ENCODE measurements at places on chromosomes 5 and 9.

DNA sequence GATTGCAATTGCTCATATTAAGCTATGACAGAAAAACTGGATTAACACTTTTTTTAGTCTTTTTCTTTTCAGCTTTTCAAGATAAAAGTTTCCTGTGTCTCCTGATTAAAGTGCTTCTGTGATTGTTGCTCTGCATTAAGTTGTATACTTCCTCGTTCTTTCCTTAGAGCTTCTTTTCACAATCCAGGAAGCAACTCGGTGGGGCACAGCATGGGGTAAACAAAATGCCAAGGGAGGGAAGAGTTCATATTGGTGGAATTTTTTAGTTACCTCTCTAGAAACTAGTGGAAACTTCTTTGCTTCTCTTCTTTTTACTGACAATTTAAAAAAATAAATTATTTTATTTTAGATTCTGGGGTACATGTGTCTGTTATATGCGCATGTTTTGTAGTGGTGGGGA lies 37.8 kb upstream of the ARRDC3 start:
- DNase-seq: no peak

DNA sequence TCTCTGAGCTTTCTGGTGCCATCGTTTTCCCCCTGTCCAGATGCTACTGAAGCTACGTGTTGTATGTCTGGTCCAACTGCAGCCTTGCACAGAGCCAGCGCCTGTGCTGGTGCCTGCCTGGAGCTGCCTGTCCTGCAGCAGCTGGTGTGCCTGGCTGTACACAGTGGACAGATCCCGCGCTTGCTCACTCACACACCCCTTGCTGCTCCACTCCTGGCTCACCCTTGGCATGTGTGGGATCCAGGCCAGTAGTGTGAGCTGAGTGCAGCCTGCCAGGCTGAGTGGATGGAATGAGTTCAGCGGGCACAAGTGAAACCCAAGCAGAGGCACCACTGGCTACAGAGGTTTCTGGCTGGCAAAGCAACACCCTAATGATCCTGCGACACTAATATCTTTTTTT lies 40.4 kb downstream of the FER start:
- no peak for DNase-seq

DNA sequence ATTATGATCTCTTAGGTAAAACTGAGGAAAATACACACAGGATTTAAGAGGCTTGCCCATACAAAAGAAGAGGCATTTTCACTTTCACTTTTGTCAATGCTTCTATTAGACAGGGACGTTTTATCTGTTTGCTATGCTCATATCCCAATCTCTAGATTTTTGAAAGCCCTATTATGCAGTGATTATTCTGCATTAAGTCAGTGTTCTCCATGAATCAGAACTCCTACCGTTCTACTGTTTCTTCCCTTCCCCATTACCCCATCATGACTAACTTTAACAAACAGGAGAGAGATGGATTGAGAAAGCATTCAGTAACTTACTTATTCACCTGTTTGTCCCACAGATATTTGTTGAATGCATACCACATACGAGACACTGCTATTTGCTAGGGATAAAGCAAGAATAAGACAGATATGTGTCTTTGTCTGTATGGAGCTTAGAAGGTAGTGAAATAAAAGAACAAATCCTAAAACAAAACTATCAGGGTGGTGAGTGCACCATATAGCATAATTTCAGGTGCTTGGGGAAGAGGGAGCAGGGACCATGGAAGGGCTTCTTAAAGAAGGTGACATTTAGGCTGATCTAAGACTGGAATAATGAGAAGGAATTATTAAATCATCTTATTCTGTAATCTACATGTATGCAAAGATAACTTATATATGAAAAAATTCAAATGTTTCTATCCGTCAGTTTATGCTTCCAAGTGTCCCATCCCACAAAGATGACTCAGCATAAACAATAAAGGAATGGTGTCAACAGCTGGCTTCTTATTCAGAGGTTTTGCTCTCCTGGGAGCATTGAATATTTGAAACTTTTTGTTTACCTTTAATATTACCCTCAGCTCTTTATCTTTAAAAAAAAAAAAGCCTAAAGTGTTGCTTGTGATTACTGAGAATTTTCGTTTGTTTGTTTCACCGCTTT lies 328.1 kb downstream of the HINT1 start:
- no peak for DNase-seq

DNA sequence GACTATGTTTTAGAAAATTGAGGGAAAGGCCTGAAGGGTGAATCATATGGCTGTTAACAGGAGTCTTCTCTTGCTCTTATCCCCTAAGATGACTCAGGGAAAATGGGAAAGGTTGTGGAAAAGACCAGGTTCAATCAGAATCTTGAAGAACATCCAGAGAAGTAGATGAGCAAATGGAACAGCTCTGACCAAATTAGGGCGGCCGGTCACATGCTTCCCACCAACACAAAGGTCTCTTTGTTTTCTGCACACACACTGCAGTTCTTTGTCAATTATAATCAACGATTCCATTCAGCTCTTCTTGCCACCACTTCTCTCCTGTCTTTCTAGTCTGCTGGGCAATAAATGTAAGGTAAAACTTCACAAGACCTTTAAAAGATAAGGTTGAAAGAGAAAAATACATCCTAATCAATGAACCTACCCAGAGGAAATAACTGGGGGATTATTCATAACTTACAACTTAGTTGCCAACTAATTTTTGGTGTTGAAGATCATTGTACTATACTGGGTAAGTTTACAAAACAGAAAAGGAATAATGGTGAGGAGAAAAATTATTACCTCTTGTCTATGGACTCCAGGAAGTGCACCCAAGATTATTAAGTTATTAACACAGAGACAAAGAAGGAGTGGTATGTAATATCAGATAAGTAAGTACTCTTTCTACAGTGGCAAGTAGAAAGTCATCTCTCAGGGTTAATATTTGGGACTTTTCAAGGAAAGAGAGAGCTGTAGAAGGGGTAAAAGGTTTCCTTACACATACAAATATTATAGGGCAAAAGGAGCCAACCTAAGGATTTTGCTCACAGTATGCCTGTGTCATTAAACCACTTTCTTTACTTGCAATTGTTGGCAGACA lies 441.9 kb upstream of the PIK3R1 start:
- no peak for DNase-seq

GRCh38 chr9:3820643-3821042 lies 294.8 kb upstream of the RFX3 start:
- DNase-seq: no peak

DNA sequence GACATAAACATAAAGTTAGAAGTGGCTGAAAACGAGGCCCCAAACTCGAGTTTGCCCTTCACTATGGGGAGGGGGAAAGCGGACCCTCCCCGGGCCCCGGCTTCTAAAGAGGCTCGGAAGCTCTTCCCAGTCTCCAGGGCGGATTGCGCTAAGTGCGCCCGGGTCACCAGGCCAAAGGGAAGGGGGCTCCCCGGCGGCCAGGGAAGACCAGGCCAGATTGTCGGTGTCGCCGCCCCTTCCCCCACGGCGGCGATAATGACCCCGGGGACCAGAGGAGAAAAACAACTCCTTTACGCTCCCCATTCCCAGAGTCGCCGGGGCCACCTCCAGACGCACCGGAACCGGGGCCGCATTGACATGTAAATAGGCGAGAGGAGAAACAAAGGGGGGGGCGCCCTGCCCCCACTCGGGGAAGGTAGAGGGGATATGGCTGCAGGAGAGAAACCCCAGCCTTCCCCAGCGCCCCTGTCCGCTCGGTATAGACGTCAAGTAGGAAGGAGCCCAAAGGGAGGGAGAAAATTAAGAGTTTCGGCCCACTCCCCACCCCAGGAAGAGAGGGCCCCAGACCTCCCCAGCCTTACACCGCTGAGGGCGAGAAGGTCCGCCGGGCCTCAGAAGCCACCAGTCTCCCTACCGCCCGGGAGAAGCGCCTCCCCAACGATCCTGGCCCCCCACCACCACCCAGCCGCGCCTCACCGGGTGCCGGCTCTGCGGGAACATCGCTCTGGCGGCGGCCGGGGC lies 1.7 kb downstream of the TLE1 start:
- DNase-seq: no peak

GRCh38 chr5:28216939-28217360 lies 1178.6 kb upstream of the CDH9 start:
- DNase-seq: no peak

GRCh38 chr9:135083241-135083810 lies 4.1 kb upstream of the OLFM1 start:
- no peak for DNase-seq

GRCh38 chr9:34653151-34654072 lies 1.4 kb downstream of the IL11RA start:
- DNase-seq: no peak

- no peak for DNase-seq
Measured at GRCh38 chr5:69491027-69491426, 1.6 kb upstream of the OCLN start.

DNA sequence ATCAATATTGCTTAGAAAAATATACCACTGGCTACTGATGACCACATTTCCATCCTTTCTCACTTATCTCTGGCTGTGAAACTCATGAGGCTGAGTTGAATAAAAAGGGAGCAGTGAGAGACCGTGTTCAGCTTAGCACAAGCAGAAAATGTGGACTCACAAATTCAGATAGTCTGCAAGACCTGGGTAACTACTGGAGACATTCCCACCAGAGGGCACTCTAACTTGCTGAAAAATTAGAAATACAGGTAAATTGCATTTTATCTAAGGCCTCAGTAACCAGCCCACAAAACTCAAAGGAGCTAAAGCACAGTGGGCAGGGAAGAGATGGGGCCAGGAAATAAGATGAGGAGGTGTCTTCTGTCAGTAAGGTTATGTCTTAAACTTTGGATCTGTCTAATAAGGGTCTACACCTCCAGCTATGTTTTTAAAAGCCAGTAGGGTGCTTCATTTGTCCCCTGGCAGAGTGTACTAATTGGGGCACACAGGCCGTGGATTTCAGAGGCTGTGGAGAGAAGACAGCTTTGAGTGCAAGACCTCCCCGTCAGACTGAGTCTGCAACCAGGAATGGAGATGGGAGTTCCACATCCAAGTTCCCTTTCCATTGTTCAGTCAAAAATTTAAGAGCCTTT lies 8.7 kb upstream of the NDUFB6 start:
- DNase-seq: no peak

GRCh38 chr5:115573133-115573532 lies 28.6 kb upstream of the FEM1C start:
- no peak for DNase-seq
